Endothelial cell (in vitro differentiated cells): ENCODE measurements at places on chromosomes 7 and 10.
A peak's percentile ranks its signal among the peaks of the same experiment; 100 is the strongest.

DNA sequence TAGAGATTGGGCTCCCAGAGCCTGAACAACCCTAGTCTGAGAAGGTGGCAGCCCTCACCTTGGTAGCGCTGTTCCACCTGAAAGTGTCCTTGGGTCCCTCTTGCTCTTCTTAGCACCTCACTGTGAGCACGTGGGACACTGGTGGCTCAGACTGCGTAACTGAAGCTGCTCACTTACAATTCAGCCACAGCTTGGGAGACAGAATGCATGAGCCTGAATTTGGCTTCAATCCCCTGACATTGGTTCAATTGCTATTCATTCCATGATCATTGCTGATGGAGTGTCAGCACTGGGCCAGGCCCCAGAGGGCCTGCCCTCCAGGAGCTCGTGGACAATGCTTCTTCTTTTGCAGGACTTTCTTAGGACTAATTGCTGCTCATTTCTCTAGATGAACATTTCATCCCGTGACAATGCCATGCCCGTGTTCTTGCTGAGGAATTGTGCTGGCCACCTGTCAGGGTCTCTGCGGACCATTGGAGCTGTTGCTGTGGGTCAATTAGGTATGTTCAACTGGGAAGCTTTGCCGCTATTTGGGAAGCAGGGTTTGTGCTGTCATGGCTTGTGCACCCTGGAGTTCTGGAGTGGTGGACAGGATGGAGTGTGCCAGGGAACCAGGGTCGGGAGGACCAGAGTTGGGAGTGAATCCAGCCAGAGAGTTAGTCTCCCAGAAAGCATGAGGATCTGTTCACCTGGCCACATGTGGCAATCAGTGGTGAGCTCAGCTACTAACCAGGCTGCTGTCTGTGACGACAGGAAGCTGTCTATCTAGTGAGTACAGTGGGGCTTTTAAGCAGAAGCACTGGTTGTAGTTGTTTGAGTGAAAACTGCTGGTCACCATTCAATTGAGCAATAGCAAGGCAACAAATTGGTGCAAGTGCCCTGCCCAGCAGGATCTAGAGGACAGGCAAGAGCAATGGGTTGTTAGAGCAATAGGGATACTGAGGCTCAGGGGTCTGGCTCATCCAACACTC, 105.1 kb downstream of the WDFY4 start:
- DNase-seq, result no peak

DNA sequence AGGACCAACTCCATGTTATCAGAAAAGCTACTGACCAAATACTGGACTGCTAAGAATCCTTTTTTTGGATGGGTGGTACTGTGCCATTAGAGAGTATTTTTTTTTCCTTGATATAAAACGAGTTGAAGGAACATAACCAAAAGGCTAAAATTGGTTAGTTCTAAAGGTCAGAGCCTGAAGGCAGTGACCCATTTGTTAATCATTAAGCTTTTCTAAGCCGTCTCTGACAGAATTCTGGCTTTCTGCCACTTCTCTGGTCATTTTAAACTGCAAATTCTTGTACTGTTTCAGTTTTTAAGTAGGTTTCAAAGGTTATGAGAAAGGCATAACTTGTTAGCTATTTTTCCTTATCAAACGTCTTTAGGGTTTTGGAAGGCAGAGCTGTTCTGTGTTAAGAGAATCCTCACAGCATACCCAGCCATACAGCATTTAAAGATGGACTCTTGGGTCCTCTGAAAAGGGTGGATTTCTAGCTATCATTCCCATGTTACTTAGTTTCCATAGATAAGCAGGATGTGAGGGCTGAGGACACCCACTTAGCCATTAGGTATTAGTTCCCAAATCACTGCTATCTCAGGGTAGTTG, 196.8 kb downstream of the RNLS start:
- DNase-seq, result no peak

DNA sequence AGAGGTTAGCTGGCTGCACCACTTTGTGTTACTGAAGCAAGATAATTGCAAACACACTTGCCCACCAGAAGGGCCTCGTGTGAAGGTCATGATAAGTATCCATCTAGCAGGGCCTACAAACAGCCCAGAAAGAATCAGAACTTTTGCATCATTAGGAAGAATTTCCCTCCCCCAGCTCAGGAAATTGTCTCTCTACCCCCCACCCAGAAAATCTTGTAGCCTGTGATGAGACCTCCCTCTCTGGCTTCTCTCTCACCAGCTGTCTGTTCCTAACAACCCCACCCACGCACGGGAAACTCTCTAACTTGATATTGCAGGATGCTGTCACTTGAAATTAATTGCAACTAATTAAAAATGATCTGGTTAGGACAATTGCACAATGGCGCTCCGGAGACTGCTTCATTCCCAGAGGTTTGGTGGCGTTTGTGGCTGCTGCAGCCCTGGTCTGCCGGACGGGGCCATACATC, 34.5 kb downstream of the ZNF503 start:
- DNase-seq, result no peak

DNA sequence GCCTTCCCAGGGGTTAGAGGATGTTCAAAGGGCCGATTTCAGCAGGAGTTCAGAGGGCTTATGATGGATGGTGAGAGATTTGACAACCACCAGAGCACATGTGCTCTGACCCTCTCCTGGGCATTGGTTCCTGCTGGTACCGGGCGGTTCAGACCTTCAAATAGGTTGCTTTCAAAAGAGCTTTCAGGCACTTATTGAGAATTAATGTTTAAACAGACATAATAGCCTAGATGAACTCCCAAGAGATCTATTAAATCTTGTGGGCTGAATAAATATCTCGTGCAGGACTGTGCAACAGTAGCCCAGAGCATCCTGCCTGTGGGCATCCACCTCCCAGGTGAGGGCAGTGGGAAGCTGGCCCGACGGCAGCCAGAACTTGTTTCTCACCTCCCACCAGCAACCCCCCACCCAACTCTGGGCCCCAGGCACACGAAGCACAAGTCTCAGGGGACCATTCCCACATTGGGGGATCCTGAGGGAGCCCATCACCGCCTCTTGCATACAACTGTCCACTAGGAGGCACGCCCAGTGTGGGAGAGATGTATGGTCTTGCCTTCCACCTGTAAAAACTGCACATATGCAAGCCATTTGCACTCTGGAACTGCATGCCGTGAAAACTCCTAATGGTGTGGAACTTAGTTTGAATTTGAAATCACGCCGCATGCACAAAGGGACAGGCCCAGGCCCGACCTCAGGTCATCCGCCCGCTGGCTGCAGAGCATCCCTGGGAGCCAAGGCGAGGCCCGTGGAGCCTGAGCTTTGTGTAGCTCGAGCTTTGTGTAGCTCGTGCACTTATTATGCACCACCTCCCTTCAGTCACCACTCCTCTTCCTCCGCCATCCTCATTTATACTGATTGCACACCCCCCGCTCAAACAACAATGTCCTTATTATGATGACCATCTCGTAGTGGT, 147.8 kb downstream of the ADCY1 start:
- no peak for DNase-seq

DNA sequence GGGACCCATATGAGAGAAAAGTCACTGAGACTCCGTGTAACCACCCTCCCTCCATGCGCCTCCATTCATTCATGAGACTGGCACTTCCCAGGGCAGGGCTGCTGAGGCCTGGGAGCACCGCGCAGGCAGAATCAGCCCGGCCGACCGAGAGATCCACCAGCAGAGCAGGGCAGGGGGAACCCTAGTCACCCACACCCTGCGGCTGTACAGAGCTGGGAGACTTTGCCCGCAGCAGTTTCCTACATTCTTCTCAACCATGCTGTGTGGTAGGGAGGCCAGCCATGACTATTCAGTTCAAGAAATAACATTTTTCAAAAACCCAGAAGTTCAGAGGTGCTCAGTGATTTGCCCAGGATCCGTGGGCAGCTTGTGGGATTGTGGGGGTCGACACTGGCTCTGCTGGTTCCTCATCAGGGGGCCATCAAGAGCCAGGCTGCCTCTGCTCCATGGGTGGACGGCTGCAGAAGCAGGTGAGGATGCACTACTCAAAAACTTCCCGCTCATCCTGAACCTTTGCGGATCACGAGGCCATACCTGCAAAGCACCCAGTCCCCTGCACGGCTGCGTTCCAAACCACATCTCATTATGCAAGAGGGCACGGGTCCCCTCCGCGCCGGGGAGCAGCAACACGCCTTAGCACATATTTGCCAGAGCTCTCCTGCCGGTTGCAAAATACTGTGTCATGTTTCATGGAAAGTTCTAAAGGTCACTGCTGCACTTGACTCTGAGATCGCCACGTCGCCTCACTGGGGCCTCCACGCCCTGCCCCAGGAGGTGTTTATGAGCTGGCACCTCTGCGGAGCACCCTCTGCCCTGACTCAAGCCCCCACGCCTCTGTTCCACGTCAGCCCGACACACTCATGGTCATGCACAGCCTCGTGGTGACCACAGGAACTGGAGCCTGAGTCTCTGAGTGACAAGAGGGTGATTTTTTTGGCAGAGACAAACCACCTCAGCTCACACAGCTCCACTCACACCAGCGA, 132.0 kb downstream of the PRKAG2 start:
- no peak for DNase-seq

GRCh38 chr7:66013938-66014337, 31.9 kb upstream of the GUSB start:
- peak; percentile 45 for DNase-seq

DNA sequence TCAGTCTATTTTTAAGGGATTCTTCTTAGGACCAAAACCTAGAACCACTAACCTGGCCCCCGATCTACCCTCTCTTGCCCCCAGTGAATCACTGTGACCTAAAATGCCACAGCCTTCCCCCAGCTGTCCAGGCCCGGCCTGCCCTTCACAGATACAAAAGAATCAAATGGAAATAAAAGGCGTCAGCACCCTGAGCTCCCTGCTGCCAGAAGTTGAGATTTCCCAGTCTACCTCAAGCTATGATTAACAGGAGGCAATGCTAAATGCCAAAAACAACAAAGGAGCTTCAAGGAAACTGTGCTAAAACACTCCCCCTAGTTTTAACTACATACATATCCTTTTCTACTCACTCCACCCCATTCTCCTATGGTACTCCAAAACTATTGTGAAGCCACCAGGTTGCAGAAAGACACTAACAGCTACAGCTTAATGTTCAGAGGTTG, 67.8 kb downstream of the GSAP start:
- DNase-seq, result no peak

GRCh38 chr10:109306698-109307097, 616.6 kb downstream of the XPNPEP1 start:
- no peak for DNase-seq

DNA sequence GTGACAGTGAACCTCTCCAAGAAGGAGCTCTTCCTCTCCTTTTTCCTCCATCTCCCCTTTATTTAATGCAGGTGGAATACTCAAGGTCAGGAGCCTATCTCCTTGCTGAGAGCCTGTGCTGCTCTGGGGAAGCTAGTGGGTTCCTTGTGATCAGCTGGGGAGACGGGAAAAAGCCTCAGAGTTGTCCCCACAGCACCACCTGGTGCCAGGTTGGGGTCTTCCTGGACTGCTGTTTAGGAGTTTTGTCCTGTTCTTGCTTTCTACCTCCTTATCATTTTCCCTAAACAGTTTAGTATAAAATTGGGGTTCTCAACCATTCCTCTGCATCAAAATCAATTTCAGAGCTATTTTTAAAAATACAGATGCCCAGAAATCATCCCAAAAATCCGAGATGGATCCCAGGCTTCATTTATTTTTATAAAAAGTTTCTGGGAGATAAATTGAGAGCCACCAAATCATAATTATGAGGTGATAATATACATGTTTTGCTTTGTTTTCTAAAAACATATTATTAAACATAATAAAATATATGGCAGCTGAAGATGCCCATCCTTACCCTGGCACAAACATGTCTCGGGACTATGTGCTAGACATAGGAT, 44.3 kb downstream of the MACC1 start:
- peak; percentile 77 for DNase-seq

DNA sequence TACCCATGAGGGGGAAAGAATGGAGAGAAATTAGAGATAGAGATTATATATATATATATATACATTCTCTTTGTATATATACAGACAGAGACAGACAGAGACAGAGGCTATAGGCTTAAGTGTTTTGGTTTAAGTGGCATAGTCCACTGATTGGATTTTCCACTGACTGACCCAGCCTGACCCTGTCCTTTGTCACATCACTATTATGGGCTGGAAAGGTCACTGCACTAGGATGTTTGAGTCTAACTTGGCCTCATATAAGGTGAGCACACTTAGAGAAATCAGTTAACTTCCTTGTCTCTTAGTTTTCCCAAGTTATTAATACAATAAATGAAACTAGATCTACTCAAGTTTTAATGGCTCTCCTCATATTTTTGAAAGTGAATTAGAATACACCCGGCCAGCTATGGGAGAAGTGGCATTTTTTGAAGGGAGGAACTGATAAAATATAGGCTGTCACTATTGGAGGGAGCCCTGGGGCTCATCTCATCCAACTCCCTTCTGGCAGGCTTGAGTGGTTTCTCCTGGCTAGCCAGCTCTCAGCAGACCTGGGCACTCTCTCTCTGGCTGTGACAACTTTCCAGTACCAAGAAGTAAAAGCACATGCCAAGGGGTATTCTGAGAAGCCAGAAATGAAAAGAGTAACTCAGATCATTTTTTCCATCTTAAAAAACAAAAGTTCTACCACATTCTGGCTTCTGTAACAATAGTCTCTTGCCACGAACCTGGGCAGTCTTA, 455.6 kb upstream of the ANKRD30A start:
- no peak for DNase-seq

DNA sequence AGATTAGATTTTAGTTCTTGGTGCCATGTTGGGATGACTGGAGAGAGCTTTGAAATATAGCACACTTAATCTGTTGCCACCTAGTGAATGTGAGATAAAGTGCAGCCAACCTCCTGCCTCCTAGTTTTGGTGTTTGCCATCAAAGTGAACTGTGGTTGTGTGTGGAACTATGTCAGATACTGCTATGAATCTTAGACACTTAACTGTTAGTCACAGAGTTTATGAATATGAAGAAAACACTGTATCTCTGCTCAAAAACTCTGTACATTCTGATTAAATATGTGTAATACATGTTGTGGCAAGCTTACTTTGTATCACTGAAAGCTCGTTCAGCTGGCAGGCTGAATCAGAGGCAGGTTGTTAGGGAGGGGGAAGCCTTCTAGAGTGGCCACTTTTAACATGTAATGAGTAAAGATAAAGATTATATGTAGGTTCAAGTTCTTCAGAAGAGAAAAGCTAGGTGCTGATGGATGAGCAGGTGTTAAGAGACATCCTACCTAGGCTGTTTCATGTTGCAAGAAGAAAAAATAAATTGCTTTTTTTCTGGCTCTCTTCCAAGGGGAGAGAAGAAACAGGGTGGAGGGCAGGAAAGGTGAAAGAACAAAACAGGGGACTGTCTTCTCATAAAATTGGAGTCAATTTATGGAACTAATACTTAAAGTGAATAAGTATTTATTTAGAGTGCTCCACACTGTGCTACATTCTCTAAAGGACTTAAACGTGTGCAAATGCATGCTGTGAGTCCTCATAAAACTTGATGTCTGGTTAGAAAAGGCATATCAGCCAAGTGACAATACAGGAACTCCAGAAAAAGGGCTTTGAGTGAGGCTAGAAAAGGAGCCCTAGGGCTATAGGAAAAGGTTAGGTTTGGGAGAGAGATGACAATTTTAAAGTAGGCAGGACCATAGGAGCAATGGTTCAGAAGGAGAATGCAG, 14.1 kb upstream of the LAMB1 start:
- DNase-seq, result no peak

GRCh38 chr10:48382982-48383381, 76.5 kb downstream of the MAPK8 start:
- no peak for DNase-seq
